ENCODE measurements at places on chromosomes 6 and 20. TPM values are rescaled to one million over a fixed set of nuclear protein-coding genes. Genes with fewer than 3 reads are reported as not detected.
A peak's percentile ranks its signal among the peaks of the same experiment; 100 is the strongest.

- no peak overlapping the region for H3K27ac ChIP-seq
- DNase-seq, result no peak
- H3K4me3 ChIP-seq, result no peak overlapping the region
- peaks cover 3% of the 10 kb centered on the region for H3K27me3 ChIP-seq
- no peaks in the 10 kb centered on the region for H3K4me1 ChIP-seq
- no peaks in the 10 kb centered on the region for H3K36me3 ChIP-seq
Measured at GRCh38 chr6:40972814-40973213, 66.2 kb downstream of the UNC5CL start.

GRCh38 chr20:51029963-51030920, 7.3 kb upstream of the KCNG1 start:
- peaks cover 35% of the 10 kb centered on the region for H3K27me3 ChIP-seq
- no peak for DNase-seq
- no peak overlapping the region for H3K27ac ChIP-seq

DNA sequence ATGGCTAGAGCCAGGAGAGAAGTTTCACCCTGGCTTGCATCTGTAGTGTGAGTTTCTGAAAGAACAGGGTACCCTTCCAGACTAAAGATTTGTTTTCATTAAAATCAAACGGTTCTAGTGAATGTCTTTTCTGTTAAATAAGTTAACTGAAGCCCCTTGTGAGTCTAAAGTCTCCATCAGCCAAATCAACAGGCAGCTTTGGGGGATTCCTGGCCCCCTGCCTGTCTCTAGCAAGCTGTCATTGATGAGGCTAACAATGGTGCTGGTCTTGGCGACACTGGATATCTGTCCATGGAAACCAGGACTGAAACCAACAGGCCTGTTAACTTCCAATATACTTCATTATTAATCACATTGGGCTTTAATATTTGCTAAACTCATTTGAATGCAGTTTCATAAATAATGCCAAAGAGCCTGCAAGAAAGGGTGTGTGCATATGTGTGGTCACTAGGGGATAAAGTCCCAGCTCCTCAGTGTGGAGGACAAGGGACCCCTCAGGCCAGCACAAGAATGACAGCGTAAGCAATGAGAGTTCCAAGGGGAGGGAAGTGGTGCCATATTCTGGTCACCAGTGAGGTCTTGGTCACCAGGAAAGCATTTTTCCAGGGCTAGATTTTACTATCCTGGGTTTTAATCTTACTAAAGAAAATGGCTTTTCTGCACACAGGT, 9.1 kb upstream of the RNF182 start:
- H3K27ac ChIP-seq, result peak overlapping the region; percentile 89
- peaks cover 7% of the 10 kb centered on the region for H3K27me3 ChIP-seq
- H3K36me3 ChIP-seq, result no peaks in the 10 kb centered on the region

GRCh38 chr20:38446441-38447209, 11.5 kb upstream of the SNHG17 start:
- peak; percentile 97 for DNase-seq
- H3K27ac ChIP-seq, result peak overlapping the region; percentile 72
- peaks cover 24% of the 10 kb centered on the region for H3K36me3 ChIP-seq
- peaks cover 26% of the 10 kb centered on the region for H3K4me1 ChIP-seq

- peaks cover 4% of the 10 kb centered on the region for H3K4me1 ChIP-seq
- no peak for DNase-seq
- peaks cover 51% of the 10 kb centered on the region for H3K36me3 ChIP-seq
- no peak overlapping the region for H3K27ac ChIP-seq
- no peak overlapping the region for H3K4me3 ChIP-seq
Measured at GRCh38 chr6:163459536-163459935, 45.0 kb downstream of the QKI start.

- no peak overlapping the region for H3K27ac ChIP-seq
- H3K36me3 ChIP-seq, result no peaks in the 10 kb centered on the region
- no peak for DNase-seq
- no peaks in the 10 kb centered on the region for H3K4me1 ChIP-seq
- peaks cover 4% of the 10 kb centered on the region for H3K27me3 ChIP-seq
- H3K4me3 ChIP-seq, result no peak overlapping the region
Measured at GRCh38 chr6:159090530-159091480, 46.0 kb upstream of the TAGAP start.

- peaks cover 8% of the 10 kb centered on the region for H3K4me1 ChIP-seq
- no peak for DNase-seq
- no peaks in the 10 kb centered on the region for H3K36me3 ChIP-seq
- no peak overlapping the region for H3K4me3 ChIP-seq
- H3K27me3 ChIP-seq, result no peaks in the 10 kb centered on the region
- peak overlapping the region; percentile 8 for H3K27ac ChIP-seq
Measured at GRCh38 chr20:57043091-57043490, 223.3 kb downstream of the BMP7 start.

GRCh38 chr6:156956286-156956685, 179.1 kb downstream of the ARID1B start:
- peaks cover 43% of the 10 kb centered on the region for H3K4me1 ChIP-seq
- H3K4me3 ChIP-seq, result no peak overlapping the region
- DNase-seq, result no peak
- peaks cover 9% of the 10 kb centered on the region for H3K36me3 ChIP-seq

CLPSL1 gene
- not detected for total RNA-seq

GJA10 gene
- not detected for total RNA-seq

WFDC5 gene
- total RNA-seq, result 0.74 TPM

FKBP1C gene
- 0.79 TPM for total RNA-seq

CST5 gene
- total RNA-seq, result 0.79 TPM

DNAH8 gene
- 0.05 TPM for total RNA-seq

LAMA5 gene
- 611 TPM for total RNA-seq

PHACTR3 gene
- 2.1 TPM for total RNA-seq

All from type B pancreatic cell (in vitro differentiated cells).